ENCODE measurements at places on chromosomes 7 and 10.

DNA sequence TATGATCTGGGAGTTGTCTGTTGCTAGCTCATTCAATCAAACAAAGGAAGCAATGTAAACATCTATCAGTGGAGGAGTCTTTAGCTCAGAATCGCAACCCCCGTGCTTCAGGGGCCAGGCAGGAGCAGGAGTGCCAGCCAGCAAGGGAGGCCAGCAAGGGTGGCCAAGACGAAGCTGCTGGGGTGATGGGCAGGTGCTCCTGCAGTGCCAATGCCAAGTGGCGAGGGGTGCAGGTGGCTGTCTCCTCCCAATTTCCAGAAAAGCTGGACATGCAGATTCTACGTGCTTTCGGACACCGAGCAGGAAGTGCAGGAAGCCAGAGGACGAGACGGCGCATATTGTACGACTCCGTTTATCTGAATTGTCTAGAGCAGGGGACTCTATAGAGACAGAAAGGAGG is 48.1 kb upstream of the EBF3 start:
- DNase-seq, result no peak

- no peak for DNase-seq
Measured at GRCh38 chr7:131327049-131327625, 539 bp upstream of the MKLN1 start.

DNA sequence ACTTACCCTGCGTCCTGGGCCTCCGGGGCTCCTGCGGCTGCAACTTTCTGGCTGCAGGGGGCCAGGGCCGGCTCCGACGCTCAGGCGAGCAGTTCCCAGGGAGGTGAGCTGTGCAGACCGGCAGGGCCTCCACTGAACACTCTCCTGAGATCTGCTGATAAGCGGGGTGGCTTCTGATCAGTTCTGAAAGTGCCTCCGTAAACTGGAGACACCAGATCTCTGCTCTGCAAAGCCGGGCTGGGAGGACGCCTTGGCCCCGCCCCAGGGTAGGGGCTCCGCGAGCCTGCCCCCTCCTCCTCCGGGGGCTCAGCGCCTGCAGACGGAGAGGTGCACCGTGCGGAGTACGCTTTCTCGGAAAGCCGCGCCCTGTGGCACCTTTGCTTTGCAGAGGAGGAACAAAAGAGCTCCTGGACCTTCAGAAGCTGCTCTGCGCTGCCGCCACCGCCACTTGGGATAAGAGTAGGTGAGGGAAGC is 141.3 kb upstream of the VKORC1L1 start:
- DNase-seq, result no peak

- DNase-seq, result no peak
Measured at GRCh38 chr10:113853578-113854012, 287 bp downstream of the DCLRE1A start.

DNA sequence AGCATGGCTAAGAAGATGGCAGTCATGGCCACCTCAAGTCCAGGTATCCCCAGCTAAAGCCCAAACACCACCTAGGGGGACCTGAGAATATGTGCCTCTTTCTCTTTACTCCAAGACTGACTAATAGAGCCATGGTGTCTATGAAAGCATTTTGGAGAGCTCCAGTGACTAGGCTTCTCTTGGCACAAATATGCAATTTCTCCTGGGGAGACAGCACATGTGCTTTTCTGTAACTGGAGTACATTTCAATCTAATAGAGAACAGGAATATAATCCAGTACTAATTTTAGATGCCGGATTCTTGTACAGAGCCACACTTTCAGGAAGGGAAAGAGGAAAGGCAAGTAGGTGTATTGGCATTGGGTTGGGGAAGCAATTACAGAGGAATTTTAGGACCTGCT is 260.1 kb downstream of the BMPER start:
- no peak for DNase-seq

- no peak for DNase-seq
Measured at GRCh38 chr7:82067628-82068264, 297.9 kb upstream of the HGF start.

GRCh38 chr7:31053986-31054385 is 1.9 kb downstream of the ADCYAP1R1 start:
- no peak for DNase-seq

DNA sequence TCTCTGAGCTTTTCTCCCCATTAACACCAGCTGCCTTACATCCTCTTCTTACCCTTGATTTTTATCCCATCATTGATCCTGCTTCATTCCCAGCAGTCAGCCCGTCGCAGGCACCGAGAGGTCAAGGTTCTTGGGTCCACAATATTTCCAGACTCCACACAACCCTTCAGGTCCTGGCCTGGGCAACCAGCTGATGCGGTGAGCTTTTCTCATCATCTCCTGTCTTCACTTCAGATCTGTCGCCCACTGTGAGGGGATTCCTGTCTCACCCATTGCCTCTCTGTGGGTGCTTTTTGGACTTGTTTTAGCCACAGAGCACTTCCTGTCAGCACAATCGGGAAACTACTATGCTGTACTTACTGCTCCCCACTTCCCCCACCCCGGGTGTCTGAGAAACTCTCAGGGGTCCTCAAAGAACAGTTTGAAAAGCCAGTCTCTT is 8.4 kb upstream of the PVRIG start:
- no peak for DNase-seq

- no peak for DNase-seq
Measured at GRCh38 chr7:109868215-109868860, 1222.6 kb upstream of the LRRN3 start.

- DNase-seq, result no peak
Measured at GRCh38 chr10:58360412-58361004, 24.7 kb upstream of the TFAM start.
